Left renal cortex interstitium (tissue), 4 donors: ENCODE measurements at places on chromosomes 13 and 19.

DNA sequence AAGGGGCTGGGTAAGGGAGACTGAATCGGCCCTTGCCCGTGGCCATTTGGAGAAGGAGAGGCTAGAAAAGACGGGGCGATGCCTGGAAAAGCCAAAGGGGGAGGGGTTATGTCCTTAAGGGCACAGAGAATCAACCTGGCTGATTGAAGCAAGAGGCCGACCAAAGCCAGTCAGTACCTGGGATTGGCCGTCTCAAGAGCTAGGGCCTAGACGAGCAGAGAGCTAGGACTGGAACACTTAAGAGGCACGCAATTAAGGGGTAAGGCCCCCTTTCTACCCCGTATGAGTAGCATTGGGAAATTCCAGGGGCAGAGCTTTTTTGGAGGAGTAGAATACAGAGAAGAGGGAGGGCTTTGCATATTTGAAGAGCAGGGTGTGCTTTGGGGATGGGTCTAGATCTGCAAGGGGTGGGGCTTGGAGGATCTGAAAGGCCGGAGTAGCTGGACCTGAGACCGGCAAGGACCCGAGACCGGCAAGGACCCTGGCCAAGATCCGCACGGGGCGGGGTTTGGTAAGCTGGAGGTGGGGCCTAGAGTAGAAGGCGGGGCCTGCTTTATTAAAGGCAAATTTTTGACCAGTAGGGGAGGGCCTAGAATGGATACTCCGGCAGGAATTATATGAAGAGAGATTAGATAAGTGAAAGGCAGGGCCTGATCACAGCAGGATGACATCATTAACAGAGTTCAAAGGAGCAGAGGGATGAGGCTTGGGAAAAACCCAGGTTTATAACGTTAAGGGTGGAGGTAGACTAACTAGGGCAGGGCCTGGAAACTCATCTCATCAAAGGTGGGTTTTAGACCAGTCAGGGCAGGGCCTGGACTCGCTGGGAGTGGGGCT, 10.7 kb upstream of the CACNG6 start:
- DNase-seq, result no peak

- peak; percentile 45 for DNase-seq
These were observed 60.6 kb downstream of the NDFIP2 start for GRCh38 chr13:79541426-79542049.

GRCh38 chr13:98300956-98301641, 124.0 kb upstream of the RNF113B start:
- DNase-seq, result no peak

- no peak for DNase-seq
These were observed 153.8 kb upstream of the UBL3 start for GRCh38 chr13:30004204-30004603.

DNA sequence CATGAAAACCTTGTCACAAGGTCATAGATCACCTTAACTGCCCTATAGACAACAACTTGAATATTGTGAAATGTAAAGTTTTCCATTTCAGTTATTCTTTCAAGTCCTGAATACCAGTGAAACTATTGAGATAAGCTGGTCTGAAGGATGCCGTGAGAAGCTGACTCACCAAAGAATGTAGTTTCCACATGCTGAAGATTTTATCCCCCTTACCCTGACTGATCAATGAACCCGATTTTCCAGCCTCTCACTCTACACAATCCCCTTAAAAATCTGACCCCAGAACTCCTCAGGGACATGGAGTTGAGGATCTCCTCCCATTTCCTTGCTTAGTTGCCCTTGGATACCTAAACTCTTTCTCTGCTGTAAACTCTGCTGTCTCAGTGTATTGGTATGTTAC, 67.5 kb downstream of the POSTN start:
- no peak for DNase-seq

DNA sequence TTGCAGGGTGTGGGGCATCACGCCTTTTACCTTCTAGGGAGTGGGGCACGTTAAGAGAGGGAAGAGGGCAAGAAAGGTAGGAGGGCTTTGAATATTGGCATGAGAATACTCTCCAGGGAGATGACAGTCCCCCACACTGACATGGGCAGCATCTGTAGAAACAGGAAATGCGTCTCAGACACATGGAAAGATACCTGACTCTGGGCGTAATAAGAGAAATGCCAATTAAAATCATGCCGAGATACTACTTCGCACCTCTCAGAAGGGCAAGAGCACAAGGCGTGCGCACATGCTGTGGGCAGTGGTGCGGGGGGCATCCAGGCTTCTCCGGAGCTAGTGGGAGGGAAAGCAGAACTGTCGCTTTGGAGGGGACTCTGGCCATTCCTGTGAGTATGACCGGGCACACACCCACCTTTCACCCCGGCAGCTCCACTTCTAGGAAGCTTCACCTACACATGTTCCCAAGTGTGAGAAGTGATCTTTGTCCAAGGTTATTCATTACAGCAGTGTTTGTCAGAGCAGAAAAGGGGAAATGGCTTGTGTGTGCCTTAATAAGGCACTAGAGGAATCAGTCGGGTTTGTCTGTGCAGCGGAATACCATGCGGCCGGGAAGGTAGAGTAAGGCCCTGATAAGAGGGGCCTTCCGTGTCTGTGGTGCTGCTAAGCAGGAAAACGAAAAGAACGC, 99.5 kb downstream of the SIPA1L3 start:
- DNase-seq, result no peak

GRCh38 chr19:961866-962620, 22.1 kb upstream of the WDR18 start:
- no peak for DNase-seq

DNA sequence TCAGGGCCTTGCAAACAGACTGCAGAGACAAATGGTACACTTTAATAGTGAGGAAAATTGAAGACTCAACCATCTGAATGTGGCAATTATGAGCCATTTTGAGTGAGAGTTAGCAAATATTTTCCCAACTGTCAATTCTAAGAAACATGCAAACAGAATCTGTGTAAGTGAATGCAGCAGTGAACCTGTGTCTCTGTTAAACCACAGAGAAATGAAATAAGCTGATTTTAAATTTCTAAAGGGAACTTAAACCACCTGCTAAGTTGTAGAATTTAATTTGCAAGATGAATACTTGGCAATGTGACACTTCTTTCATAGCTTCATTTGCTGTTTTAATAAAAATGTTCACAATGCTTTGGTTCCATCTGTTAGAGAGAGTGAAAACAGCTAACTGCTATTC, 42.0 kb upstream of the TDRD3 start:
- DNase-seq, result no peak

GRCh38 chr13:50783066-50783465, 60.4 kb downstream of the DLEU7 start:
- no peak for DNase-seq

DNA sequence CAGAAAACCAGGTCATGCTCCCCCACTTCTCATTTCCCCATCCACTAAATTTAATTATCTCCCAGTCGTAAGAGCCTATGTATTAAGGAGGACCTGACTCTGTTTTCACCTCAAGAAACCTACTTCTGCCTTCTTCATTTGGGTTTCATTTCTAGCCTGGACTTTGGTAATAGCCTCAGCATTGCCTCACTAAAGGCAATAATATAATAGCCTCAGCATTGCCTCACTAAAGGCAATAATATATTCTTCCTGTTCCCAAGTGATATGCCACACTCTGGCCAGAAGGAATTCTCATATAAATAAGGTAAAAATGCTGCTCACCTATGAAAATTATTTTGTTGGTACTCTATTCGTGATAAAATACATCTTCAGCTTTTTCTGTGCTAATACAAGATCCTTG, 993.9 kb downstream of the EFNB2 start:
- no peak for DNase-seq

GRCh38 chr19:33487901-33488800, 33.4 kb downstream of the PEPD start:
- DNase-seq, result no peak

GRCh38 chr19:46413262-46414031, at the start of gene CCDC8:
Gene CCDC8 (minus strand): TSS chr19:46413564. CDS start chr19:46412810, 754 bp downstream.
- DNase-seq, result peak; percentile 89

DNA sequence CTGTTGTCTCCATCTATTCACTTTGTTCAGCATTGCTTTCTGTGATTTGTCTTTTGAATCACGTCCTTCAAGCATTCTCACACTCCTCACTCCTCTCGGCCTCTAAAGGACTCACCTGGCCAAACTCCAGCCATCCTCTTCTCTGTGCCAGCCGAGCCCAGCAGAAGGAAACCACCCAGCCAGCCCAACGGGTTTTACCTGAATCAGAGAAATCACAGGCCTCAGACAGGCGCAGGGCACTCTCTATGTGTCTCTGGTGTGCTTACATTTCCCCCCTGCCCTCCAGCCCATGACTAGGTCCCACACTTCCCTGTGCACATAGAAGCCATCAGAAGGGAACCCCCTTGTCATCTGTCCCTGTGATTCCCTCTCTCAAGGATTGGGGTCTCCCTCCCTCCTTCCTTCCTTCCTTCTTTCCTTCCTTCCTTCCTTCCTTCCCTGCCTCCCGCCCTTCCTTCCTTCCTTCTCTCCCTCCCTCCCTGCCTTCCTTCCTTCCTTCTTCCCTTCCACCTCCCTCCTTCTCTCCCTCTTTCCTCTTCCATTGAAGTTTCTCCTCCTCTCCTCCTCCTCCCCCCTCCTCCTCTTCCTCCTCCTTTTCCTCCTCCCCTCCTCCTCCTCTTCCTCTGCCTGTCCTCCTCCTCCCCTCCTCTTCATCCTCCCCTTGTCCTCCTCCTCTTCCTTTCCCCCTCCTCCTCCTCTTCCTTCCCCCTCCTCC, 8.8 kb upstream of the ZNF541 start:
- no peak for DNase-seq

GRCh38 chr19:14103310-14103709, 12.8 kb upstream of the SAMD1 start:
- no peak for DNase-seq

- no peak for DNase-seq
These were observed 9.3 kb downstream of the IRF2BP1 start for GRCh38 chr19:45876411-45877197.

DNA sequence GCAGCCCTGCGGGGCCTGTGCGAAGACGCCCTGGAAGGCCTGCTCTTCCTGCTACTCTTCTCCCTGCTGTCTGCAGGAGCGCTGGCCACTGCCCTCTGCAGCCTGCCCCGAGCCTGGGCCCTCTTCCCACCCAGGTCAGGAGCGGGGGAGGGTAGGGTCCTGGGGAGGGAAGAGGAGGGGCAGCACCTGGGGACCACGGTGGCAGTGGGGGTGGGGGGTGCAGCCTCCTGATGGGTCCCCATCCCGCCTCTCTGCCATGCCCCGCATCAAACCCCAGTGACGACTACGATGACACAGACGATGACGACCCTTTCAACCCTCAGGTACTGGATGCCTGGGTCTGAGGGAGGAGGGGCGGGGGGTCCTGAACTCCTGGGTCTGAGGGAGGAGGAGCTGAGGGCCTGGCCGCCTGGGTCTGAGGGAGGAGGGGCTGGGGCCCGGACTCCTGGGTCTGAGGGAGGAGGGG, 13.4 kb upstream of the LENG8 start:
- DNase-seq, result no peak

- DNase-seq, result no peak
These were observed 6.5 kb downstream of the CARS2 start for GRCh38 chr13:110699148-110700145.

- DNase-seq, result no peak
These were observed 1726.0 kb downstream of the EFNB2 start for GRCh38 chr13:104809483-104809882.

GRCh38 chr13:111304041-111304544, 16.3 kb upstream of the TEX29 start:
- DNase-seq, result no peak

- DNase-seq, result no peak
These were observed 101.1 kb downstream of the DNAJC15 start for GRCh38 chr13:43124490-43124889.

- no peak for DNase-seq
These were observed 1.4 kb upstream of the PRKD2 start for GRCh38 chr19:46718157-46718933.

GRCh38 chr13:107339209-107339608, 771.3 kb upstream of the ARGLU1 start:
- DNase-seq, result no peak

- DNase-seq, result no peak
These were observed 4.7 kb upstream of the ZNF428 start for GRCh38 chr19:43623889-43624670.

DNA sequence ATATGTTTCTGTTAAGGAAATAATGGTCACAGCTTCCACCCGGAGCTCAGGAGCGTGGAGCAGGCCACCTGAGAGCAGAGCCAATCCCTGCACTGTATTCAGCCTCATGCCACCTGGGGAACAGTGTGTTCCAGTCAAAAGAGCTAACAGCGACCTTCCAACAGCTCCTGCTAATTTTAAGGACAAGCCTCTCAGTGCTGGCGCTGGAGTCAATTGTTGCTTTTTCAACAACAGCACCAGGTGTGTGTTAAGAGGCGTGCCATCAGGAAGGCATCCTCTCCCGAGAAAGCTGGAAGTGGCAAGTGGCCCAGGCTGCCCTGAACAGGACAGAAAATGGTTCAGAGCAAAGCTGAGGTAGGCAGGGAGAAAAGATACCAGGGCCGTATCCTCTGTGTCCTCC, 102.0 kb downstream of the CACNA1A start:
- DNase-seq, result no peak
